Bronchial epithelial cell (primary cell): ENCODE measurements at places on chromosomes 12 and 14.
A peak's percentile ranks its signal among the peaks of the same experiment; 100 is the strongest.

DNA sequence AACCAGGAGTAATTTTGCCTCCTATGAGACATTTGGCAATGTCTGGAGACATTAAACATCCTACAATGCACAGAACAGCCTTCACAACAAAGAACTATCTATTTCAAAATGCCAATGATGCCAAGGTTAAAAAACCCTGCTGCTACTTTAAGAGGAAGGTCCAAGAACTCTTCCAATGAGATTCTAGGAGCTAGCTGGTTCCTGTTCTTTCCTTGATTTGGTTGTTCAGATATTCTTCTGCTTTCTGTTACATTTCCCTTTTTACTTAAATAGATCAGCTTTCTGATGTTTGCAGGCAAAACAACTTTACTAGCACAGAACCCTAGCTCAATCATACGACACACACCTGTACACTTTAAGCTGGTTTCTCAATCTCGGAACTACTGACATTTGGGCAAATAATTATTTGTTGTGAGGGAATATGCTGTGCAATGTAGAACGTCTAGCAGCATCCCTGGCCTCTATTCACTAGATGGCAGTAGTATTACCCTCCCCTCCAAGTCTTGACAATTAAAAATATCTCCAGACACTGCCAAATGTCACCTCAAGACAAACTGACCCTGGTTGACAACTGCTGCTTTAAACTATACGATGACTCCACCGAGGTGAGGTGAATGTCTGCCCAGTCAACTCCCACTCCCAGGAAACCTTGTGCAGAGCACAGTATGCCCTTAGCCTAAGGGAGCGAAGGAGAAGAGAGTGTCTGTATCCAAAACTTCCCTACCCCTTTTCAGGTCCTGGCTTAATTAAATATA is 4.4 kb downstream of the BLTP3B start:
- peak; percentile 51 for DNase-seq

GRCh38 chr12:32334371-32334777 is 65.0 kb upstream of the FGD4 start:
- no peak for DNase-seq

DNA sequence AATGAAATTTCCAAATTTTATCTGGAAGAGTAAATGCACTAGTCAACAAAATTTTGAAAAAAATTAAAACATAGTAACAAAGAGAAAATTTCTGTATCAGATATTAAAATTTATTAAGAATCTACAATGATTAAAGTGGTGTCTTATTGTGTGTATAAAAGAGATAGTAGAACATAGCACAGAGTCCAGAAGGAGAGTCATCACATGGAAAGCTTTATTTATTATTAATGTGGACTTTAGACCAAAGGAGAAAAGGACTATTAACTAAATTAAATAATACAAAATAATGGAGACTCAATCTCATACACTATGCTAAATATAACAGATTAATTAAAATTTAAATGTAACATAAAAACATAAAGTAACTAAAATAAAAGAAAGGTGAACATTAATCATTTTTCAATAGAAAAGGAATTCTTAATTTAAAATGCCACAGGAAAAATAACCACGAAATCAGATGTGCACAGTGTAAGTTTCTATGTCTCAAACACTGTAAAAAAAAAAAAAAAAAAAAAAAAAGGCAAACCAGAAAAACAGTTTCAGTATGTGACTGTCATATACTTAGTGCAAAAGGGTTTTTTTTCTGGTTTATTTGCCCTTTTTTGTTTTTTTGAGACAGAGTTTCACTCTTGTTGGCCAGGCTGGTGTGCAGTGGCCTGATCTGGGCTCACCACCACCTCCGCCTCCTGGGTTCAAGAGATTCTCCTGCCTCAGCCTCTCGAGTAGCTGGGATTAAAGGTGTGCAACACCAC is 95.4 kb downstream of the MYF5 start:
- DNase-seq, result no peak

DNA sequence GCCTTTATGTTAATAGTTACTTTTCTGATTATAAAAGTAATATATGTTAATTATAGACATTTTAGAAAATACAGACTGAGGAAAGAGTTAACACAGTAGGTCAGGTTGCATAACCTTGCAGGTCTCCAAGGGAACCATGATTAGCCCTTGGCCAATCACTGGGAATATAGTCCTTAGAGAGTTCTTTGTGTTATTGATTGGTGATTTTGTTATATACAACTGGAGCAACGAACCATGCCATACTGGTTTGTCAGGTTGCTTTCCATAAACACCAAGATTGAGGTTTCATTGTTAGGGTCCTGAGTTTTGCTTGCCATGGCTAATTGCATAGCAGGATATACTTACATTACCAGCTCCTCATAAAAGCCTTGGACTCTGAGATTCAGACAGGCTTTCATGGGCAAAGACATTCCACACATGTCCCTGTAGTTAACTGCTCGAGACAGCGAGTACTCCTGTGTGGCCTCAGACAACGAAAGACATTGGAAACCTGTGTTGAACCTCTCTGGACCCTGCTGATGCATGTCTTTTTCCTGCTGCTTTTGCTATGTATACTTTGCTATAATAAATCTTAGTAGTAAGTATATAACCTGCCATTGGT is 33.7 kb downstream of the MAPK1IP1L start:
- no peak for DNase-seq

- DNase-seq, result peak; percentile 23
Observed at GRCh38 chr14:24634158-24634557, at the start of gene GZMB. Gene GZMB, minus strand, starts transcription at chr14:24634190. Its CDS starts 30 bp downstream, at chr14:24634160.

GRCh38 chr14:85280074-85280473 is 249.9 kb upstream of the FLRT2 start:
- peak; percentile 52 for DNase-seq

DNA sequence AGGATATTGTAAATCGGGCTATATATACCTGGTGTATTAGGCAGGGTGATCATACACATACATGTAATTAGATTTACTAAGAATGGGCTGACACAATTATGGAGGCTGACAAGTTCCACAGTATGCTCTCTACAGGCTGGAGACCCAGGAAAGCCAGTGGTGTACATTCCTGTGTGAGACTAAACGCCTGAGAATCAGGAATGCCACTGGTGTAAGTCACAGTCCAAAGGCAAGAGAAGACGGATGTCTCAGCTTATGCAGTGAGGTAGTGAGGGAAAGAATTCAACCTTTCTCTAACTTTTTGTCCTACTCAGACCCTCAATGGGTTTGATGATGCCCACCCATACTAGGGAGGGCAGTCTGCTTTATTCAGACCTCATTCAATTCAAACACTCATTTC is 57.1 kb downstream of the METTL25 start:
- peak; percentile 78 for DNase-seq

GRCh38 chr12:74689071-74689655 is 151.5 kb downstream of the ATXN7L3B start:
- peak; percentile 61 for DNase-seq

GRCh38 chr12:124566997-124567672 is at the start of gene NCOR2:
Gene NCOR2, minus strand, starts transcription at chr12:124567612. Its CDS starts 72,361 bp downstream, at chr12:124495251.
- DNase-seq, result no peak

DNA sequence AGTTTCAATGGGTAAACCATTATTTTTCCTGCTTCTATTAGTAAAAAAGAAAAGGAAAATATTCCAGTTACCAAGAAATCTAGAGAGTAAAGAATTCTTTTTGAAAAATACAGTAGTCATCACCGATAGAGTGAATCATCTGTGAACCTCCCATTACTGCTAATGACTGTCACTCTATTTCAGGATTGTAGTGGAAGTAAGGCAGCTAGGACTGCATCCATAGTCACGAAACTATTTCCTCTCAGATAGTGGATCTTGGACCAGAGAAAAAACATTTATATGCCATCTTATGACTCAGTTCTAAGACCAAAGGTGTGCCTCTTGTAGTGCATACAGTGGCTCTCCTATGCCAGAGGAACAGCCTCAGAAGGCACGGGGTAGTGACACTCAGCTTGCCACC is 173.9 kb upstream of the PLEKHA5 start:
- peak; percentile 19 for DNase-seq

GRCh38 chr12:70221626-70222025 is 21.6 kb upstream of the CNOT2 start:
- DNase-seq, result no peak

DNA sequence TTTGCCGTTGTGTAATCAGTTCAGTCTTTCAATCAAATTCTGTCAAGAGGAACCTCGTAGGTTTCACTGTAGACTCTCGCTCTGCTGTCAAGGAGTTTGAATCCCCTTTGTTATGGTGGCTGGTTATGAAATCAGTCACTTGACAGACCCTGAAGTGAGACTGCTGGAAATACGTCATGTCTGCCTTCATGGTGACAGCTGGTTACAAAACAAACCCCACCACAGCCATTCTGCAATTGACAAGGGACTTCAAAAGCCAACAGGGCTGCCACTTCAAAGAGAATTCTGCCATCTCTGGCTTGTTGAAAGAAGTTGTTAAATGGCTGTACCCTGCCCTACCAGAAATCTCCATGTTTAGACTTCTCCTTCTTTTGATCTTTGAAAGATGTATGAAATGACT is 286.9 kb downstream of the ERC1 start:
- no peak for DNase-seq

DNA sequence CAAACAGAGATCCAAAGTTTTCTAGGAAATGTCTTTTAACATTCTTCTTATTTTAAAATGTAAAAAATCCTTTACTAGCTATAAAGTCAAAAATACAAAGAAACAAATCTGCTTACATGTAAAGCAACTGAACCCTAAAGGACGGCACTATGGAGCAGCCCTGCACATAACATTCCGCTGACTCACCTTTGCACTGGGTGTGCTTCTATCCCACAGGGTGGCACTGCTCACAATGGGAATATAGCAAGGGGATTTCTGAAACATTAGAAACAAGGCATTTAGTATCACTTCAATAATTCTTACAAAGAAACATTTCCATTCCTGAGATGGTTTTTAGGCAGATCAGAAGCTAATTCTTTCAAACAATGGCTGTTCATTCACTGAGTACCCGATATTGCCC is 94.3 kb downstream of the C12orf42 start:
- peak; percentile 69 for DNase-seq

DNA sequence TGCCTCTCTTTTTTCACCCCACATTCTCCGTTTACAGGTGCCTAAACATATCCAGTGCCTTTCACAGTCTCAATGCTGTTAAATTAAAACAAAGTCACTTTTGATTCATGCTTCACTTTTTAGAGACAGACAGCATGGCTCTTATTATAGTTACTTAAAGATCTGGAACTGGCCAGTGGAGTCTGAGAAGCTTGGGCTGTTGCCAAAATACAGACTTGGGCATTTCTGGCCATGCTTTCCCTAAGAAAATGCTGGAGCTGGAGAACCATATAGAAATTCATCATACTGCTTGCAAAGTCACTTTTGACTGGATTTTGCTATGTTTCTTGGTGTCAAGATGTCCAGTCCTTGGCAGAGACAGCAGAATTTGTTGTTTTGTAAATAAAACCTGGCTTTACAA is 12.2 kb upstream of the GPR68 start:
- no peak for DNase-seq

- no peak for DNase-seq
Observed at GRCh38 chr14:73997108-73997943, 21.8 kb downstream of the ENTPD5 start.

DNA sequence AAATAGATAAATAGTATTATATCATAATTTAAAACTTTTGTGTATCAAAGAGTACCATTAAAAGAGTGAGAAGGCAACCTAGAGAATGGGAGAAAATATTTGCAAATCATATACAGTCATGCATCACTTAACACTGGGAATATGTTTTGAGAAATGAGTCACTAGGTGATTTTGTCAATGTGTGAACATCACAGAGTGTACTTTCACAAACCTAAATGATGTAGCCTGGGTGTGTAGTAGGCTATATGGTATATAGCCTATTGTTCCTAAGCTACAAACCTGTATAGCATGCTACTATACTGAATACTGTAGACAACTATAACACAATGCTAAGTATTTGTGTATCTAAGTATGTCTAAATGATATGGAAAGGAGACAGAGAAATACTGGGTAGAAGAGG is 48.0 kb upstream of the ARID2 start:
- peak; percentile 67 for DNase-seq

DNA sequence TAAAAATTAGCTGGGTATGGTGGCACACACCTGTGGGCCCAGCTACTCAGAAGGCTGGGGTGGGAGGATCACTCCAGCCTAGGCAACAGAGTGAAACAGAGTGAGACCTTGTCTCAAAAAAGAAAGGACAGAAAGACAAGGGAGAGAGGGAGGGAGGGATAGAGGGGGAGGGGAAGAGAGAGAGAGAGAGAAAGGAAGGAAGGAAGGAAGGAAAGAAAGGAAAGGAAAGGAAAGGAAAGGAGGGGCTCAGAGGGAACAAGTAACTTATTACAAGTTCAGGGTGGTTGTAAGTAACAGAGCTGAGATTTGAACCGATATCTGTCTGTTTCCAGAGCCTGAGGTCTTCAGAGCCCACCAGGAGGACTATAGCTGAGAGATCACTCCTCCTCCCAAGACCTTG is 8.3 kb downstream of the IFFO1 start:
- DNase-seq, result no peak

DNA sequence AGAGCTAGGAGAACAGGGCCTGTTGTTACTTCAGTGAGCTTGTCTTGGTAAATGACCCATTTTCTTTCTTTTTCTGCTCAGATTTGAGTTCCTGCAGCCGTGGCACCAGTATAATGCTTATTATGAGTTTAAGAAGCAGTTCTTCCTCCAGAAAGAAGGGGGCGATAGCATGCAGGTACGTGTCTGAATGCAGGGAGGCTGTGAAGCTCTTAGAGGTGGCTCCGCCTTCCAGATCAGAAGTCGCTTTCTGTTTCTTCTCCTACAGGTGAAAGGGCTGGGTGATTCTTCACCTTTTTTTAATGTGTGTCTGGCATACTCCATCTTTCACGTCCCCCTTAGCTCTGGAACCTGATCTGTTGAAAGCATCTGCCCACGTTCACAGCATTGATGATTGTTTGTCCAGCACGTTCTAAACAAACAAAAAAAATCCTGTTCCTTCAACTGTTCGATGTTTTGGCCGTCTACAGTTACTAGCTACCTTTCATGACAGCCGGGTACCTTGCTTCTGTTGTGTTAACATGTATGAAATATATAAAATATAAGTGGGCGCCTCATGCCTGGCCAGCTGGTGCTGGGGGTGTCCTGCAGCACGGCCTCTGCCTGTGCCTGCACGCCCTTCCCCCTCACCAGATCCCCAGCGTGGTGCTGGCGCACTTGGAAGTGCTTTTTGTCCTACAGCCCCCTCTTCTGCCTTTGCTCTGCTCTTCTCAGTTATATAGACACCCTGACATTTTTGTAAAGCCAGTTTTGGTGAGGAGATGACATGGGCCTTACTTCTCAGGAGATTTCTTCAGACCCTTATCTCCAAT is 44.6 kb downstream of the SFSWAP start:
- DNase-seq, result peak; percentile 30

DNA sequence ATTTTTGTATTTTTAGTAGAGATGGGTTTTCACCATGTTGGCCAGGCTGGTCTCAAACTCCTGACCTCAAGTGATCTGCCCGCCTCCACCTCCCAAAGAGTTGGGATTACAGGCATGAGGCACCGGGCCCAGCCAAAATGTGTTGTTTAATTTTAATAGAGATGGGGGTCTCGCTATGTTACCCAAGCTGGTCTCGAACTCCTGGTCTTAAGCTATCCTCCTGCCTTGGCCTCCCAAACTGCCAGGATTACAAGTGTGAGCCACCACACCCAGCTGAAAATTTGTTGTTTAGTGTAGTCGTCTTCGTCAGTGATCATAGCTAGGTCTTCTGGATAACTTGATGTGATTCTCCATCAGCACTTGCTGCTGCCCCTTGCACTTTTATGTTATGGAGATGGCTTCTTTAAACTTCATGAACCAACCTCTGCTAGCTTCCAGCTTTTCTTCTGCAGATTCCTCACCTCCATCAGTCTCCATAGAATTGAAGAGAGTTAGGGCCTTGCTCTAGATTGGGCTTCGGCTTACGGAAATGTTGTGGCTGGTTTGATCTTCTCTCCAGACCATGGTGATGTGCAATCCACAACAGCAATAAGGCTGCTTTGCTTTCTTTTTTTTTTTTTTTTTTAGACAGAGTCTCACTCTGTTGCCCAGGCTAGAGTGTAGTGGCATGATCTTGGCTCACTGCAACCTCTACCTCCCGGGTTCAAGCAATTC is 13.0 kb downstream of the ISCU start:
- DNase-seq, result no peak
